ENCODE measurements at places on chromosomes 1 and 21. TPM values are rescaled to one million over a fixed set of nuclear protein-coding genes. Genes with fewer than 3 reads are reported as not detected.

Gene GOLT1A
- not detected for polyA plus RNA-seq

Gene USH2A
- polyA plus RNA-seq = not detected

DNA sequence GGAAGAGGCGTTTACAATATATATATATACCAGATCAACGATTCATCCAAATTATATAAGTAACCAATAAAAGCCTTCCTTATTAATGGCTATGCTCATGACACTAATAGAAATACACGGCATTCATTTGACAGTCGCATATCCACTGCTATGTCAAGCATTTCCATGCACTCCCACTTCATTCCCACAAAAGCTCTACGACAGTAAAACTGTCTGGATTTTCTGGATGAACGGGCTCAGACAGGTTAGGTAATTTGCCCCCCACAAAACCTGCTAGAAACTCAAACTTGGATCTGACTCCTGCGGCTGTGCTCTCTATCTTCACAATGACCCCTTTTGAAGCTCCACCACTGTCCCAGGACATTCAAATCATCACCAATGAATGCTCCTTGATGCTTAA lies 11.4 kb downstream of the DNAJC11 start:
- DNase-seq = no peak

DNA sequence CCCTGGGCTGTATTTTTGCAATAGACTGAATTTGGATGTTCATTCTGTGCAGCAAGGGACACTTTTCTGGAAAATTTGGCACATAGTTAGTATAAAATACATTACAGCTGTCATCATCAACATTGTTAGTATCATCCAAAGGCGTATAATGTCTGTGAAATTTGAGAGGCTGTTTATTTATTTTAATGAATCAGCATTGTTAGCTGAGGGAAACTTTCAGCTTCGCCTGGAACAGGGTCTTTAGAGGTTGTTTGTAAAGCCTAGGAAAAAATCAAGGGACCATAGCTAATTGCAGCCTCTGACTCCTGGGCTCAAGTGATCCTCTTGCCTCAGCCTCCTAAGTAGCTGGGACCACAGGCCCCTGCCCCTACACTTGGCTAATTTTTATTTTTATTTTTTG lies 106.8 kb upstream of the USP24 start:
- no peak for DNase-seq

GRCh38 chr1:15620155-15620545 lies 2.9 kb downstream of the DDI2 start:
- DNase-seq = peak; percentile 35

GRCh38 chr1:78543941-78544643 lies 53.3 kb downstream of the PTGFR start:
- DNase-seq = no peak

DNA sequence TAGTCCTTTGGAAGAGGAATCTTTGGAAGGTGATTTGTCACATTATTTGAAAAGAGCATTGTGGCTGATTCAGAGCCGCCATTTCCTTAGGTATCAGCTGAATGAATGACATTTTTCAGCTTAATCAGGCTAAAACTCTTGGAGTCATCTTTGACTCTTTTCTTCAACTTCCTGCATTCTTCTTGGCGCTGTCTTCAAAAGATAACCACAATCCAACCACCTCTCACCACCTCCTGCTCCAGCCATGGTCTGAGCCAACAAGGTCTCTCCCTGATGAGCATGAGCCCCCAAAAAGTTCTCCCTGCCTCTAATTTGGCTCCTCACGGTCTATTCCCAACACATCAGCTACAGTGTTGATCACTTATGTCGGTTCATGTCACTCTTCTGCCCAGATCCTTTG lies 297.6 kb upstream of the RUNX1 start:
- DNase-seq = no peak

DNA sequence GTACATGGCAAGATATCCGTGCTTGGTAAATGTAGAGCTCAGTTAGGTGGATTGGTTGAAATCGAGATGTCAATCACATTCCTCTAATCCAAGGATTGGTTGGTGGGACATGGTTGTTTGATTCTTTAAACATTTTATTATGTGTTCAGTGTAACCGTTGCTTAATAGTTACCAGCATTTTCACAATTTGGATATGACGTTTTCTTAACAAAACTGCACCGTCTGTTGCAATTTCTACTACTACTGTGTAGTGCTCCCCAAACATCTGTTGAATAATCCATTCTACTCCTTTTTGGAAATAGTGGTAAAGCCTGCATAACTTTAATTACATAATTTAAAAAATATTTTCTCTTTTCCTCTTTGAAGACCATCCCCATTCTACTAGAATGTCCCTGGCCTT lies 16.3 kb downstream of the OR2B11 start:
- DNase-seq = peak; percentile 72

DNA sequence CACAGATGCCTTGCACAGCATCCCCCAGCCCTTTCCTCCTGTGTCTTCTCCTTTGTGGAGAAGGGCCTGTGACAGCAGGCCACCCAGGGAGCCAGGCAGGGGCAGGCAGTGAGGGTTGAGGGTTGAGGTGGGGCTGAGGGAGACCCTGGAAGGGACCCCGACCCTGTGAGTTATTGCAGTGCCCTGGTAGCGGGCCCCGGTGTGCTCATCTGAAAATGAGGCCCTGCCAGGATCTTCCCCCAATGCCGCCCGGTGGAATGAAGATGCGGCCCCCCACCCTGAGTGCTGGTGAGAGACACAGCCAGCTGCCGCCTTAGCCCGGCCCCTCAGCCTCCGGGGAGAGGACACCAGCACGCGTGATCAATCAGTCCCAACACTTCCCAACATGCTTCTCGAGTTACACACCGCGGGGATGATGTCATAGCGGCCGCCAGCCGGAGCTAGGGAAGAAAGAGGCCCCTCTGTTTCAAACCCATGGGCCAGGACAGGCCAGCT lies 36.2 kb upstream of the ACTRT2 start:
- no peak for DNase-seq

- DNase-seq = no peak
Observed at GRCh38 chr21:46112725-46113215, 14.9 kb downstream of the COL6A2 start.

- no peak for DNase-seq
Observed at GRCh38 chr1:175204330-175204729, 11.8 kb upstream of the KIAA0040 start.

DNA sequence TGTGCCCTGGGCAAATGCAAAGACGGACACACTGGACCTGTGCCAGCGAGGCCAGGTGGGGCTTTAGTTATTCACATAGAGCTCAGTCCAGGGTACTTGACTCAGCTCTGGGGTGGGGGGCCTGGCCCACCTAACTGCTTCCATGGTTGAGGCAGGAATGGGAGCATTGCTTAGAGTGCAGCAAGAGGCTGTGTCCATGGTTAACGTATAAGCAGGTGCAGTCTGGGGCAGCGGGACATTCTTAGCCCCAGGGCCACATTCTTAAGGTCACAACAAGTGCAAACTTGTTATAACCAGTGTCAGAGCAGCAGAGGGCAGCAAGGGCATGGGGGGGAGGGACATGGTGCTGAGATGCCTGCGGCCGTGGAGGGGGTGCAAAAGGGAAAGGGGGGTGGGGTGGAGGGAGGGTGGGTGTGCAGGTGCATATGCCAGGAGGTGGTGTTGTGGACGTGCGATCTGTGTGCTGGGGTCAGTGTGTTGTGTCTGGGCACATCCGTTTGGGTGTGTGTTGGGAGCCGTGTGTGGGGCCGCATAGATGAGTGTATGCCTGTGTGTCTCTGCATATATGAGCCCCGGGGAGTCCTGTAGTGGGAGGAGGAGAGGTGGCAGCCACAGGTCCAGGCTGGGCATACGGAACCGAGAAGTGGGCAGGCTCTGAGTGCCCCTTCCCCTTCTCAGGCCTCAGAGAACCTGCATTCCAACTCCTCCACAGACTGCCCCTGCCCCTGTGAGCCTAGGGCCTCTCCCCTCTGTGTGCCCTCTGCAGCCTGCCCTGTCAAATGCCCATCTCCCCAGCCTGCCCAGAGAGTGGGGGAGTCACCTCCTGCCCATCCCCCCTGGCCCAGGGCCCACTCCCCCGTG lies 8.4 kb downstream of the KCNJ10 start:
- DNase-seq = no peak

GRCh38 chr1:204376919-204377799 lies 17.4 kb upstream of the PLEKHA6 start:
- DNase-seq = no peak

GRCh38 chr1:203660069-203660468 lies 33.4 kb downstream of the ATP2B4 start:
- DNase-seq = no peak

GRCh38 chr1:198151688-198152087 lies 5.1 kb upstream of the NEK7 start:
- no peak for DNase-seq

Data from CD14-positive monocyte (primary cell).